ENCODE measurements at places on chromosomes 7 and 10.

DNA sequence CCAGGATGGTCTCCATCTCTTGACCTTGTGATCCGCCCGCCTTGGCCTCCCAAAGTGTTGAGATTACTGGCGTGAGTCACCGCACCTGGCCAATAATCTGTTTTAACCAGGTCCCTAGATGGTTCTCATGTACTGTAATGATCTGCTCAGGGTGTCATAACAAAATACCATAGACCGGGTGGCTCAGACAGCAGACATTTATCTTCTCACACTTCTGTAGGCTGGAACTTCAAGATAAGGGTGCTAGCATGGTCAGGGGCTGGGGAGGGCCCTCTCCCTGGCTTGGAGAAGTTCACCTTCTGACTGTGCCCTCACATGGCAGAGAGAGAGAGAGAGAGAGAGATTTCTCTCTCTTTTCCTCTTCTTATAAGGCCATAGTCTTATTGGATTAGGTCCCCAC is 279.4 kb upstream of the LYZL1 start:
- no peak for DNase-seq

- DNase-seq = no peak
These were observed 59.0 kb downstream of the PODXL start for GRCh38 chr7:131497454-131497853.

DNA sequence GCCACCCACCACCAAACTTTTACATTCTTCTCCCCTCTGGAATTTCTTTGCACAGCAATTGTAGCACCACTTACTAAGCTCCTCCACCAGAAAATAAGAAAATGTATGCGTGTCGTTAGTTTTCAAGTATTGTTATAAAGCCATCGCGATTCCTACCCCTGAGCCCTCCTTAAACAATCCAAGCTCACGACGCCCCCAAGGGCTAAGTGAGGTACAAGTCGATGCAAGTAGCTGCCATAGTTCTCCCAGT is 1.3 kb downstream of the FRAT2 start:
- DNase-seq = no peak

DNA sequence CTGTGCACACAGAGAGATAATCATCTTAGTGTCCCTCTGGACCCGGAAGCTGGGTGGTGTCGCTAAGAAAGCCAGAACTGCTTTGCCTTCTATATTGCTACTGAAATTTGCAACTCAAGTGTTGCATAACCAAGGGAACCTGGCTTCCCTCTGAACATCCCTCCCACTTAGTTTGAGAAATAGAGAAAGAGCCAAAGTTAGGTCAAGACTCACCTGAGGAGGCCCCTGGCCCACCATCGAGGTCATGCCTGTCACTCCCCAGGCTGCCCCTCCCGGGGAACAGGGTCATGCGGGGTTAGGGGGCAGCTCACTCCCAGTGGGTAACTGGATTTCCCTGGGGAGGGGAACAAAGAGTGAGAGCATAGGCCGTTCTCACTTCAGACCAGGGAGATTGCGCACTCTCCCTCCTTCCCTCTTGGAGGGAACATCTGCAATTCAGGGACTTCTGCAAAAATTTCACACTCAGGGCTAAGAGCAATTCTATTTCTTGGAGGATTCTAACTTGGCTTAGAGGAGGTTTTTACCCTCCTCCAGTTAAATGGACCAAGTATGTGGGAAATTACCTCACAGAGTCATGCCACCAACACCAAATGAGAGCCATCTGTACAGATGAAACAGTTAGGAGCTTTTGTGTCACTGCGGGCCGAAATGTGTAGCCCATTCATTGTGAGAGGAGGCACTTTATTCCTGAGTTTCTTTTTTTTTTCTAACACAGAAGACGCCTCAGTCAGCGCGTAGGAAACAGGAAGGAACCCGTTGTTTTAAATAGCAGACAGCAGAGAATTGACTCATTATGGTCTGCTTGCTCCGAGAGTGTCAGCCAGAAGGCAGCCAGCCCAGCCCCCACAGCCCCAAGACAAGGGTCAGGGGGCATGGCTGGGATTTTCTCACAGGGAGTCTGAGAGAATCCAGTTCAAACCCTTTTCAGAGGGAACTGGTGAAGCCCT is 221.3 kb downstream of the ARHGAP12 start:
- DNase-seq = no peak

- DNase-seq = no peak
These were observed 13.8 kb downstream of the DAGLB start for GRCh38 chr7:6433784-6434615.

DNA sequence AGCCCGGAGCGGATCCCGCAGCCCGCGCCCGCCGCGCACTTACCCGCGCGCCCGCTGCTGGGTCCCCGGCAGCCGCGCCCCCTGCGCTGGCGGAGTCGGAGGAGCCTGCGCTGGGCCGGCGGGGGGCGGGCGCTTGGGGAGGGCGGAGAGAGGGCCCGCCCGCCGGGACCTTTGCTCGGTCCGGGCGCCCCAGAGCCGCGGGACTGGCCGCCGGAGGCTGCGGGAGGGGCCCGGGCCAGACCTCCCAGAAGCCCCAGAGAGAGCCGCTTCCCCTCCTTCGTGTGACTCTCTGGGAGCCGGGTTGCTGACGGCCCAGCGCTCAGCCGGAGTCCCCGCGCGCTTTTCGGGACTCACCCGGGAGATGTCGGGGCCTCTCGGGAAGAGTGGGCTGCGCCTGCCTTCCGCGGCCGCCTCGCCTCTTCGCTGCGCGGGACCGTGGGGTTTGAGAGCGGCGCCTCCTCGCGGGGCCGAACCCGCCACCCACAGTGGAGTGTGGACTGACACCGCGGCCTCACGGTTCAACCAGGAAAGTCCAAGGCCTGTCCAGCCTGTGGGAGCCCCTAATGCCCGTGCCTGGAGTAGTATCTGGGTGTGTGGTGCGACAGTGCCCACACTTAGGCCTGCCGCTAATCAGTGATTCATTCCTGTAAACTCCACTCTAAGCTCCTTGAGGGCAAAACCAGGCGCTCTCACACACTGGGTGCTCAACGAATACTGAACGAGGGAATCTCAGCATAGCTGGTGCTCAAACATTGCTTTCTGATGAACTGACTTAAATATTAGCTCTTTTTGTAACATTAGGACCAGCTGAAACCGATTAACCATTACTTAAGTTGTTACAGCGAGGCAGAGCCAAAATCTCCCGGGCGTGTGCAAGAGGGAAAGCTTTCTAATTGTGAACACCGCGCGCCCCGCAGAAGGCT is at the start of gene GSDME:
TSS of gene GSDME (minus strand) at position 112 of the 923 bp plus-strand sequence. CDS start 7,690 bp downstream, outside the sequence.
- no peak for DNase-seq

DNA sequence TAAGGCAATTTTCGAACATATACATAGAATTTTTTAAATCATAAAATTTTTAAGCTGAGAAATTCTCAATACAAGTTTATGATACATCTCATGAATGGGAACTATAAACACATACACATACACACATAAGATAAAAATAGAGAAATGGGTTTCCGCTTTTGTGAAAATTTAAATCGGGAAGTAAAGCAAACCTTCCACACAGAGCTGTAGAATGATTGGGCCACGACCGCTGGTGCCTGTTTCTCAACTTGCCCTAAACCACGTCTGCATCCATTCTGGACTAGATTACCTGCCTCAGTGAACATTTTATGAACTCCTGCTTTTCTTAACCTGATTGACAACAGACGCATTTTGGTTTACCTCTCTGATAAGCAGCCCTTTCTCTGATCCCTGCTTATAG is 264.4 kb downstream of the SKAP2 start:
- DNase-seq = no peak

GRCh38 chr7:54546986-54547314 is 4.8 kb downstream of the VSTM2A start:
- no peak for DNase-seq

DNA sequence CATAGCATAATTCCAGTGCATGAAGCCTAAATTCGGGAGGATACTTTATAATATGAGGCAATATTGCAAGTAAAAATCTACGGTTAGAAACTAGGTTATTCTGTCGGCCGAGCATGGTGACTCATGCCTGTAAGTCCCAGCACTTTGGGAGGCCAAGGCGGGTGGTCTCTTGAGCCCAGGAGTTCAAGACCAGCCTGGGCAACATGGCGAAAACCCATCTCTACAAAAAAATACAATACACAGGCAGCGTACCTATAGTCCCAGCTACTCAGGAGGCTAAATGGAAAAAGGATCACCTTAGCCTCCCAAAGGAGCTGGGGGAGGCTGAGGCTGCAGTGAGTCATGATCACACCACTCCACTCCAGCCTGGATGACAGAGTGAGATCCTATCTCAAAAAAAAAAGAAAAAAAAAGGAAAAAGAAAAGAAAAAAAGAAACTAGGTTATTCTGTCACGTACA is 14.2 kb downstream of the SKAP2 start:
- DNase-seq = no peak

DNA sequence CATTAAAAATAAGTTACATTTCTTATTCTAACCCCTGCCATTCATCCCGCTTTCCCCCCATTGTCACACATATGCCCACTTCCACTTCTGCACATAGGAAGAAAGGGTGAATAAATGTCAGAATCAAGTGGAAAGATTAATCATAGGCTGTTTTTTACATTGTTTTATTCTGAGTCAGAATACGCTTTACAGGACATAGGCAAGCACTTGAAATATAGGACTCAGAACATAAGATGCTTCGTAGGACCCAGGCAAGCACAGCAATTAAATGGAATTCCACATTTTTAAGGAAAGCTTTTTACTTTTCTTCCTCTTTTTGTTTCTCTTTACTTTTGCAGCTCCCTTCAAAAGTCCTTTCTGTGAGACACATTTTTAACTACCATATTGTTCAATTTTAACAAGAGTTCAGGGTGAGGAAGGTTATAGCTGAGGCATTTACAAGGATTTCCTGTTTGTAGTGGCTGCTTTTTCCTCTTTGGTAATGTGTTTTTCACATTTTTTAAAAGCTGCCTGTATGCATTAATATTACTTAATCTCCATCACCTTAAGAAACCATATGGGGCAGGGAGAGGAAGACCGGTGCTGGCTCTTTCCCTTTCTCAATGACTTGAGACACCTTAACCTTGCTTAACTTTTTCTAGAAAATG is 130.0 kb downstream of the TES start:
- no peak for DNase-seq

DNA sequence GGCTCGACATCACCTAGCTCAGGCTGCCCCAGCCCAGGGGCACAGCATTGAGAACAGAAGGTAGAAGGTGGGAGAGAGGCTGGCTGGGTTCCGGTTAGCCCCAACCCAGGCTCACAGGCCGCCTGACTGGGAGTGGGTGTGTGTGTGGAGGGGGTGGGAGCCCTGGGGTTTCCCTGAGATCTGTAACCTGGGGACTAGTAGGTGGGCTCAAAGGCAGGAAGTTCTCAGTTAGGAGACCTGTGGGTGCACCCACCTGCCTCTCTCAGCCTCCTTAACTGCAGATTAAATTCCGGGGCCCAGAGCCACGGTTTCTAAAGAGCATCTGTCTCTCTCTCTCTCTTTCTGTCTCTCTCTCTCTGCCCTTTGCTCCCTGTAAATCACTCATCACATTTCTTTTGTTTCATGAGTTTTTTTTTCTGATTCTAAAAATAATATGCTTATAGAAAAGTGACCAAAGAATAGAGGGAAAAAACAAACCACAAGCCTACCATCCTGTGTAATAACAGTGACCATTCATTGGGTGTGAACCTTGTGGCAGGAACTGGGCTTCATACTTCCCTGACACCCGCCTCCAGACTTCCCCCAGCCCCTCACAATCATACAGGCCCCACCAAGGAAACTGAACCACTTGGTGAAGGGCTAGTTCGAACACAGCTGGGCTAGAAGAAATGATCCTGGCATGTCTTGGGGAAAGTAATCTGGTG is 83.4 kb upstream of the SMNDC1 start:
- no peak for DNase-seq

- no peak for DNase-seq
These were observed 11.9 kb downstream of the CHST3 start for GRCh38 chr10:71975871-71976725.

DNA sequence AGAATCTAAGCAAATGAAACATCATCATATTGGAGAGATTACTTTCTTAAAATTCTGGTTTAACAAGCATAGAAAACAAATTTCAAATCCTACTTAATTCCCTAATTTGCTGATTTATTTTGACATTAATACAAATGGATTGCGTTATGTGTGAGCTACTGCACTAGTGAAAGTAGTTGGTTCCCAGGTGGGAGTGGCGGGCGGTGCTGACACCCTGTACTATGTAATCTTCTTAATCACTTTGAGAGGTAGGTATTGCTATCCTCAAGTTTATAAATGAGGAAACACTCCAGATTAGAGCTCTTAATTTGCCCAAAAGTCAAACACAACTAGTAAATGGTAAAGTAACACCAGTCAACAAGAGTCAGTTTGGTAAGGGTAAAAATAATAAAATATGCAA is 131.1 kb downstream of the ELAPOR2 start:
- no peak for DNase-seq

DNA sequence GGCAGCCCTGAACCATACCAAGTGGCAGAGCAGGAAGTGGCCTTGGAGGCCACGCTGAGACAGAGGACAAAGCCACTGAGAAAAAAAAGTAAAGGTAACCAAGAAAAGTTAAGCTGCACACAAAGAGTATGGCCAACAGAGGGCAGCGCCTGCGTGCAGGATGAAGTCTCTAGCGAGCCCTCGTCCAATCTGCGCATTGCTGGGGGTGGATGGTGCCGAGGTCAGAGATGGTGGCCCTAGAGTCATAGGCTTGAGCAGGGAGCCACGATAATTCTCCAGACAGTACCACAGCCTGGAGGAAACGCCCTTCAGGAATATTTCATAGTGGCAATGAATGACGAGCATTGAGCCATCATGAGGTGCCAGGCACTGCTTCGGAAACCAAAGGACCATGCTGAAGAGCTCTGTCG is 9.7 kb downstream of the ATP6V0E2 start:
- no peak for DNase-seq

GRCh38 chr7:115038158-115038557 is 116.3 kb downstream of the MDFIC start:
- no peak for DNase-seq

DNA sequence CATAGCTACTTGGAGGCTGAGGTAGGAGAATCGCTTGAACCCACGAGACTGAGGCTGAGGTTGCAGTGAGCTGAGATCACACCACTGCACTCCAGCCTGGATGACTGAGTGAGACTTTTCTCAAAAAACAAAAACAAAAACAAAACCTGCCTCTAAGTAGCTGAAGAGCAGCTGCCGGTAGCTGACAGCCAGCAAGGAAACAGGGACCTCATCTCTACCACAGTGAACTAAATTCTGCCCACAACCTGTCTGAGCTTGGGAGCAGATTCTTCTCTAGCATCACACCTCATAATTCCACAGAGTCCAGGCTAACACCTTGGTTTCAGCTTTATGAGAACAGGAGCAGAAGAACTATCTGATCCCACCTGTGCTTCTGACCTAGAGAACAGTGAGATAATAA is 246.2 kb downstream of the KCND2 start:
- no peak for DNase-seq

- DNase-seq = no peak
These were observed 50.8 kb downstream of the CDK13 start for GRCh38 chr7:40000734-40001315.

- no peak for DNase-seq
These were observed 7.3 kb downstream of the DMTF1 start for GRCh38 chr7:87159538-87159937.
